ENCODE measurements at places on chromosomes 5 and 9.
A peak's percentile ranks its signal among the peaks of the same experiment; 100 is the strongest.

- no peak for DNase-seq
These were observed 56.5 kb upstream of the HAND1 start for GRCh38 chr5:154534457-154535050.

DNA sequence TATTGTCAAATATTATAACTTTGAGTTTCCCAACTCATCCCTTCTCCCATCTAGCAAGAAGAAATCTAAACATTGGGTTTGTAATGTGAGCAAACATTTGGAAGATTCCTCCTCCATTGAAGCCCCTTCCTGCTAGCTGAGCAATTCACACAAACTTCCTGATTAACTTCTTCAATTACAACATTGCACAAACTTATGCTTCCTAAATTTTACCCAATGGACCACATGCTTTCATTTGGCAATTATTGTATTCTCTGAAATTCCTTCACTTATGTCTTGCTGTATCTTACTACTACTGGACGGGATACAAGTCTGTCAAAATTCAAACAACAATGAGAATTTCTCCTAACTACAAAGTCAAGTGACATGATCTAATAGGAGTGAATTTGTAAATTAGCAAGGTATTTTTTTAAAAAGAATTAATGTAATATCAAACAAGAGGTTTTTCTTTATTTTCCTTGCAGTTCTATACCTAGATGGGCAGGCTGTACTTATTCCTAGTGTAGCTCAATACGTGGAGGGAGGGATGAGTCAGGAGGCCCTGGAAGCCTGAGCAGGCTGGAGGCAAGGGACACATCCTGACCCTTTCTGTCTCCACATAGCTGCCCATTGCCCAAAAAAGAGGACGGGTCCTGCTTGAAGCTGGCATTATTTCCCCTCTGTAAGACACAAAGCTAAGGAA is 11.8 kb upstream of the IFNW1 start:
- no peak for DNase-seq

DNA sequence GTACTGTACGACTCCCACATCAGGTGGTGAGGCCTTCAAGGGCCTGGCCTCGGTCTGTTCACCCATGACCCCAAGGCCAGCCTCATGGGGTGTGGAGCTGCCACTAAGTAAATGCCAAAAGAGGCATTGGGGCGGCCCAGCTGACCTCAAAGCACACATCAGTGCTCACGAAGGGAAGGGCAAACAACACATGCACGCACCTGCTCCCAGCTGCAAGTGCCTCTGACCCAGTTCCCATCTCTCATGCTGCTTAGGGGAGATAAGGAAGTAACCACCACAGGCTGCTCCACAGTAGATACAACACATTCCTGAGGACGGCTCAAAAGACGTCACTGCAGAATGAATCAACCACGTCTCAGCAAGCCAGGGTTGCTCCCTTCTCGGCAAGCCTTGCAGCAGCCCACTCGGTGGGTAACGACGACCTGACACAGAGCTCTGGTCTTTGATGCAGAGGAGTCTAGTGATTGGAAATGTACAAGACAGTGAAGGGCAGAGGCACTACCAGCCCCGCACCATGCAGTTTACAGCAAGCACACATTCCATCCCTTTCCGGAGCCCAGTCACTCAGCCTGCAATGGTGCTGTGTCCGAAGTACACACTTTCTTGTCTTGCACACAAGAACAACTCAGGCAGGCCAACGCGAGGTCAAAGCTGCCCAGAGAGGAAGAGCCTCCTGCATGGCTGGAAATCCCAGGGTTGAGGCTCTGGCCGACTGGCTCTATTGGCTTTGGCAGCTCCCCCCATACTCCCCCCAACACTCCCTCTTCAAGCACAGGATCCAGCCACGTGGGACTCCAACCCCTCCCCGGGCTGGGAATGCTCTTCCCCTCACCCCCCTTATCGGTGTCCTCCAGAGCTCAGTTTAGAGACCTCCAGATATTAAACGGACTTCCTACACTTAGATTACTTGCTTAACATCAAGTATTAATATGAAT is 31.8 kb downstream of the FABP6 start:
- DNase-seq, result no peak

DNA sequence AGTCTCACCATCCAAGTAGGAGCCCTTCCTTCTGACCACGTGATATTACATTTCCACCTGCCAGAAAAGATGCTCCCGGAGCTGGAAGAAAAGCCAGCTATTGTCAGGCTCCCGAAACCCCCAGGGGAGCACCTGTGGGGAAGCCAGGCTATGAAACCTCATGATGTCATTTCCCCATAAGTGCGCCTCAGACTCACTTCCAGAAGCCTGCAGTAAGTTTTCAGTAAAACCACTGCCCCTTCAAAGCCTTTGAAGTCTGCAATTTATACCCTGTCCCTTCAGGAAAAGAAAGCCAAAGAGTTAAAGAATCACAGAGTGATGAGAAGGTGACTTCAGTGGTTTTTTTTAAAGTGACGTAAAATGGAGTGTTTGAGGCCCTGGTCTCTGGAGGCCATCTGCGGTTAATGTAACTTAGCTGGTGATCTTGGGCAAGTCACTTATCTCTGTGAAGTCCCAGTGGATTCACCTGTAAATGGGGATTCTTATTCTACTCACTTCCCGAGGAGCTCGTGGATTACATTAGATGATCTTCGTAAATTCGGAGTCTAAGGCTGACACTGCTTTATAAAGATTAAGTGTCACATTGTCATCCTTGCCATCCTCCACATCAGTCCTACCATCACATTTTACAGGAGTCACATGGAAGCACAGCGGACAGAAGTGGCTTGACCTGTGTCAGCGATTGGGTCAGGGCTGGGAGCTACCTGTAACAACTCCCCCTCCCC is 2.6 kb upstream of the SEMA6A start:
- no peak for DNase-seq

- no peak for DNase-seq
These were observed 1.6 kb downstream of the RAD23B start for GRCh38 chr9:107284636-107285035.

- no peak for DNase-seq
These were observed at the start of gene AGXT2 for GRCh38 chr5:35047785-35048404. TSS of gene AGXT2 (minus strand) at chr5:35047949. CDS start at chr5:35047892, 57 bp downstream.

GRCh38 chr5:140346348-140347221 is at the start of gene HBEGF:
TSS of gene HBEGF (minus strand) at chr5:140346603. CDS start at chr5:140346328, 275 bp downstream.
- DNase-seq, result peak; percentile 37

GRCh38 chr9:82555431-82556051 is 507.4 kb downstream of the RASEF start:
- DNase-seq, result no peak

GRCh38 chr5:22643356-22643755 is 209.8 kb downstream of the CDH12 start:
- no peak for DNase-seq

DNA sequence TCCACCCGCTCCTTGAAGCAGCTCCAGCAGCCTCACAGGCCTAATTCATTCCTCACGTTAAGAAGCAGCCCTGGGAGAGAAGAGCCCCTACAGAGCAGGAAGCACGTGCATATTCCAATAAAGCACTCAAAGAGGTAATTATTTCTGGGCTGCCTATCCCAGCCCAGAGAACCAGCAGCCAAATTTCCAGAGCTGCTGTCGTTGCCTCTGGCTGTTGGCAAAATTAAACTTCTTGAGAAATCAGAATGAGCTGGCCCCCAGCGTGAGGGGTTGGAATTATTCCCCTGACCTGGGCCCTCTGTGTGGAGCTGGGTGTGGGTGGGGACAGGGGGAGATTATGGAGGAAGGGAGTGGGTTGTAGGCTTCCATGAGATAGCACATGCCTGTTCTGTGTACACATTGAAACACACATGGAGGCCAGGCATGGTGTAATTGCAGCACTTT is 86.8 kb upstream of the HSPA9 start:
- DNase-seq, result no peak

- peak; percentile 33 for DNase-seq
These were observed 112.9 kb upstream of the LMX1B start for GRCh38 chr9:126500600-126501382.

GRCh38 chr9:21679432-21679831 is 123.0 kb upstream of the MTAP start:
- no peak for DNase-seq

GRCh38 chr9:3385871-3386270 is 139.9 kb downstream of the RFX3 start:
- no peak for DNase-seq

- DNase-seq, result no peak
These were observed 18.2 kb downstream of the HNRNPH1 start for GRCh38 chr5:179605026-179605833.

- no peak for DNase-seq
These were observed 25.6 kb downstream of the MOCS2 start for GRCh38 chr5:53083927-53084326.

All from DMS 273 treated with DMSO at 0.1 percent for 48 hours (cell line).